ENCODE measurements at places on chromosomes 3 and 15. TPM values are rescaled to one million over a fixed set of nuclear protein-coding genes. Genes with fewer than 3 reads are reported as not detected.

DNA sequence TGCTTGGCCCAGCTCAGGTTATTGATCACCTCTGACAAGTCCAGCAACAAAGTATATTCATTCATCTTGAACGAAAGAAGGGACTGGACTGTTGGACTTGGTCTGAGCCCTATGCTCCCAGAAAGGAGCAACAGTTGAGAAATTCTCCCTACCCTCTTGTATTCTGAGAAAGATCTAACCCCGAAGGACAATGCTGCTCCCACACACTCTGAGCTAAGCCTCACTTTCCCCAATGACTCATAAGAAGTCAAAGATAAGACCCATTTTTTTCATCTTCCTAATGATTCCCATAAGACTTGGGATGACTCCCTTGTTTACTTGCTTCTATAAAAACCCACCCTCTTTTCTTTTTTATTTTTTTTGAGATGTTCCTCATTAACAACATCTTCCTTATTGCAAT is 549.4 kb upstream of the MDFIC2 start:
- DNase-seq: no peak
- no peaks in the 10 kb centered on the region for H3K27me3 ChIP-seq
- H3K4me3 ChIP-seq: no peak overlapping the region
- H3K36me3 ChIP-seq: no peaks in the 10 kb centered on the region

GRCh38 chr3:187247398-187247797 is 44.1 kb downstream of the MASP1 start:
- H3K36me3 ChIP-seq: no peaks in the 10 kb centered on the region
- no peaks in the 10 kb centered on the region for H3K27me3 ChIP-seq
- H3K27ac ChIP-seq: no peak overlapping the region
- no peak for DNase-seq
- no peak overlapping the region for H3K4me3 ChIP-seq

DNA sequence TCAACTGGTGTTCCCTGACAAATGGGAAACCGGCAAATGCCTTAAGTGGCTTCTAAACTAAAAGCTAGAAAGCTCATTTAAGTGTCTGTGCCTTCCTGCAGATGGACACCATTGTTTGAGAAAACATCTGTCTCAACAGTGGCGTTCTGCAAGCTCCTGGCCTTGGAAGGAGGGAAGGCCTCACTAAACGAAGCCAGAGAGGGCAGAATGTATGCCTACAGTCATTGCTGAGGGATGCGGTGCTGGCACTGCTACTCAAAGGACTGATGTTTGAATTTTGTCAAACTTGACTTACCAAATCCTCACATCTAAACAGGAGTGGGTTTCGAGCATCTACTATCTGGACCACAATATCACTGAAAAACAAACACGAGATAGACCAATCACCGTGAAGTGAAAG is 12.2 kb downstream of the LSG1 start:
- peaks cover 64% of the 10 kb centered on the region for H3K36me3 ChIP-seq
- no peak overlapping the region for H3K4me3 ChIP-seq
- no peaks in the 10 kb centered on the region for H3K4me1 ChIP-seq
- no peak for DNase-seq

SLC28A1 gene
- not detected for total RNA-seq

DNA sequence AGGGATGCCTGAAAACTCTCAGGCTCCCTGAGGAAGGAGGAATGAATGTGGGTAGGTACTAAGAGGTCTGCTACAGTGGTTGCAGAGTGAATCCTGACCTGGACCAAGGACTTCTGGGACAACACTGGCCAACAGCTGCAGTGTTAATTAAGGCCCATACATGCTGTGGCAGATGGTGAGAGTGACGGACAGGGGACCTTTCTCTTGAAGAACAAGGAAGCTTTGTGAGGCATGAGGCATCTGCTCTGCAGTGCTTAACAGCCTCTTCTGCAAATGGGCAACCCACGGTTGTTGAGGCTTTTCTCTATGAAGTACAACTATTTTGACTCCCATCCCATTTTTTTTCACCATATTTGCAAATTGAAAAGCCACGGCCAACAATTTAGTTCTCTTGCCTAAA is 26.6 kb upstream of the ACAN start:
- H3K36me3 ChIP-seq: no peaks in the 10 kb centered on the region
- no peaks in the 10 kb centered on the region for H3K27me3 ChIP-seq
- no peak overlapping the region for H3K4me3 ChIP-seq
- no peak overlapping the region for H3K27ac ChIP-seq
- no peaks in the 10 kb centered on the region for H3K4me1 ChIP-seq
- DNase-seq: no peak

SPINK8 gene
- total RNA-seq: not detected

COL6A5 gene
- total RNA-seq: 2.1 TPM

USP4 gene
- 35.1 TPM for total RNA-seq

DNA sequence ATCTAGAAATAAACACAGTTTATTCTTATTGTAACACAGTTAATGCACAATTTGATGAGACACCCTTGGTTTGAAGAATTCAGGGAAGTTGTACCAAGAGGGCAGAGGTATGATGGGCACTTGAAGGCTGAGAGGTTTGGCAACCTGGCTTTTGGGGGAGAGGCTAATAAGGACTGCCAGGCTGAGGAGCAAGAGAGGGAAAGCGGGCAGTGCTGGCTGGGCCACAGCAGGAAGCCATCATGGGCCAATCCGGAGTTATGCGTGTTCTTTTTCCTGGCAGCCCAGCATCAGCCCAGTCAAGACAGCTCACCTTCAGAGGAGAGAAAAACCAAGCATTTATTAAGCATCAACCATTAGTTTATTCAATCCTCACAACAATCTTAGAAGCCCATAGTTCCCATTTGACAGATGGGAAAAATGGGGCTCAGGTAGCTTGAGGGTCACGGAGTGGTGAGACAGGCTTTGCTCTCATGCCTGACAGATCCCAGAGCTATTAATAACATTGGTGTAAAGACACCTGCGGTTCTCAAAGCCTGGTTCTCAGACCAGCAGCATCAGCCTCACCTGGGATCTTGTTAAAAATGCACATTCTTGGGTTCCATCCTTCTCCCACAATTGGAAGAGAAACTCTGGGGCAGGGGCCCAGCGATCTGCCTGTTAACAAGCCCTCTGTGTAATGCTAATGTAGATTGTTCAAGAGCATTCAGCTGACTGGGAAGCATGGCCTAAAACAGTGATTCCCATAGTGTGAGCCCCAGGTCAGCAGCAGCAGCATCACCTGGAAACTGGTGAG is 183.7 kb downstream of the NTRK3 start:
- no peaks in the 10 kb centered on the region for H3K36me3 ChIP-seq
- no peak for DNase-seq
- no peaks in the 10 kb centered on the region for H3K4me1 ChIP-seq
- H3K27me3 ChIP-seq: no peaks in the 10 kb centered on the region
- no peak overlapping the region for H3K4me3 ChIP-seq

DNA sequence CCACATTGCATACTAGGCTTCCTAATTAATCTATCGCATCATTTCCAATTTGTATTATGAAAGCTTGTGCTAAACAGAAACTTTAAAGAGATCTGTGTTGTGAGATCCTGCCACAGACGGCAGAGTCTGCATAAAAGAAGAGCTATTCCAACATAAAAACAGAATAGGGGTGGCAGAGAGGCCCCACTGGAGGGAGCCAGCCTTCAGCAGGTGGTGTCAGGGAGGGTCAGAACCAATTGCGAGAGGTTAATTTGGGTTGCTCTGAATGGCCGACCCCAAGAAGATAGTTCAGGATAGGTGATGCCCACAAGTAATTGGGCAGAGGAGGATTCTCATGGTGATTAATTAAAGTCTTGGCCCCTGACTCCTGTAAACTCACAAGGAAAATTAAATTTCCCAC is 74.8 kb downstream of the DCLK3 start:
- no peak overlapping the region for H3K27ac ChIP-seq
- no peak overlapping the region for H3K4me3 ChIP-seq
- no peaks in the 10 kb centered on the region for H3K4me1 ChIP-seq
- H3K27me3 ChIP-seq: no peaks in the 10 kb centered on the region
- no peak for DNase-seq

KCTD6 gene
- total RNA-seq: 8.3 TPM

PIF1 gene
- total RNA-seq: 0.42 TPM

DNA sequence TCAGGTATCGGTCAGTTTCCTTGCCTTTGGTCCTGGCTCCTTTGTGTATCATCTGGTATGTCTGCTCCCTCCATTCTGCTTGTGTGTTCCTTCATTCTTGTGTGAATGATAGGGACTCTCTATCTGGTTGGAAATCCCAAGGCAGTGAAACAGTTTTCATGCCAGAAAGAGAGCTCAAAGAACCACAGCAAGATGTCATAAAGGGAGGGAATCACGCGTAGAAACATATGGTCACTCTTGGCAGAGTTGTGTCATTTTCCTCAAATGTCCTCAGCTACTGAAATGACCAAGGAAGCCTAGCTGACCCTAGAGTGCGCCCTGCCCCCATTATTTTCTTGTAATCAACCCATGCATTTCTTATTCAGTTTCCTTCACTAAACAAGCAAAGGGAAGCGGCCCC is 48.0 kb downstream of the RASGRP1 start:
- no peaks in the 10 kb centered on the region for H3K4me1 ChIP-seq
- peaks cover 13% of the 10 kb centered on the region for H3K27me3 ChIP-seq
- H3K4me3 ChIP-seq: no peak overlapping the region
- H3K36me3 ChIP-seq: no peaks in the 10 kb centered on the region
- DNase-seq: no peak

DNA sequence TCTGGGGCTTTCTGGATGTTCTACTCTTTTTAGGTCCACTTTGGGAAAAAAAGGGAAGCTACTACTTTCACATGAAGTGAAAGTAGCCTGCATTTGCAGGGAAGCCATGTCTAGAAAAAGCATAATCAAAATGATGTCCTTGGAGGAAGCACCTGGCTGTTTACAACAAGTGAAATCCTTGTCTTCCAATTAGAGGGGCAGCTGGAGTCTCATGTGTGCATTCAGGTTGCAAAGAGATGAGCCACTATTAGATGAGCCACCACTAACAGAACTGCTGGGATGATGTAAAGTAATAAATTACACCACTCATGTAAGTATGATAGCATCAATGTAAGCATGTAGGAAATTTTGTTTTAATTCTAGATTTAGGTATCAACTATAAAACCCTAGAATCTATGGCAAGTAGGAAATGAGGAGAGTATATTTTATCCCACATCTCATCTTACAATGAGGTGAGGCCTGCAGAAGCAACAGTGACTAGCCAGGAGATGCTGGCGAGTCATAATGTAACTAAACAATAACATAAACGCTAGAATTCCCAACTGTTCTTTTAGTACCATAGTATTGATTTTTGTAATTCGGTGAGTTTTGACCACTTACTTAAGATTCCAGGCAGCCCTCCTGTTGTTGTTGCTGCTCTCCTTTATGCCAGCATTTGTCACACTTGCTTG is 75.9 kb downstream of the TMEM108 start:
- no peaks in the 10 kb centered on the region for H3K27me3 ChIP-seq
- H3K4me1 ChIP-seq: no peaks in the 10 kb centered on the region
- no peak overlapping the region for H3K4me3 ChIP-seq
- no peaks in the 10 kb centered on the region for H3K36me3 ChIP-seq
- no peak for DNase-seq
- H3K27ac ChIP-seq: no peak overlapping the region

DNA sequence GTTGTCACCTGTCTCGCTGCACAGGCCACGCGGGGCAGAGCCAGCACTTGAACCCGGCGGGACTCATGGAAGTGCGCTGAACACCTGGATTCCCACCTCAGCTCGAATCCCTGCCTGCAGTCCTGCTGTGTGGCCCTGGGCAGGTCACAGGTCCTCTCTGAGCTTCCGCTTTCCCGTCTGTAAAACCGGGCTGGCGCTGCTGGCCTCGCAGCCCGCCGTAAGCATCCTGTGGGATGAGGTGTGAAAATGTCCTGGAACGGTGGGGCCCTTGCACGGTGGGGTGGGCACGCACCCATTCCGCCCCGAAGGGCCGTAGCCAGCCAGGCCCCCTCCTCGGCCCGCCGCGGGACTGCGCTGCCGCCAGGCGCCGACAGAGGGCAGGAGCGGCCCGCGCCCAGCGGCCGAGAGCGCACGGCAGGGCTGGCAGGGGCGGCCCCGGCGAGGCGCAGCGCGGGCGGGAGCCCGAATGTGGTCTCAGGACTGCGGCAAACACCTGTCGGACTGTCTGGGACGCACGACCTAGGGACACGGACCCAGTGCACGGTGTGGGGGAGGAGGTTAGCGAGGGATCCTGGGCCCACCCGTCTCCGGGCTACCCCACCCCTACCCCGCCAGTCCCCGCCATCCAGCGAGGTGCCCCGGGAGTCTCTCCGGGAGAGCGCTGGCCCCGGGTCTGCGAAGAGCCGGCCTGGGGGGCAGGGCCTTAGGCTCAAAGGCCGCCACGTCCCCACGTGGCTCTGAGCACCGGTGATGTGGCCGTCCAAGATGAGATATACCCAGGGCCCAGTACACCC is 40.4 kb downstream of the DNAJB8 start:
- peaks cover 9% of the 10 kb centered on the region for H3K4me1 ChIP-seq
- no peak overlapping the region for H3K27ac ChIP-seq
- H3K4me3 ChIP-seq: peak overlapping the region; percentile 35
- no peaks in the 10 kb centered on the region for H3K36me3 ChIP-seq
- peaks cover 37% of the 10 kb centered on the region for H3K27me3 ChIP-seq

DNA sequence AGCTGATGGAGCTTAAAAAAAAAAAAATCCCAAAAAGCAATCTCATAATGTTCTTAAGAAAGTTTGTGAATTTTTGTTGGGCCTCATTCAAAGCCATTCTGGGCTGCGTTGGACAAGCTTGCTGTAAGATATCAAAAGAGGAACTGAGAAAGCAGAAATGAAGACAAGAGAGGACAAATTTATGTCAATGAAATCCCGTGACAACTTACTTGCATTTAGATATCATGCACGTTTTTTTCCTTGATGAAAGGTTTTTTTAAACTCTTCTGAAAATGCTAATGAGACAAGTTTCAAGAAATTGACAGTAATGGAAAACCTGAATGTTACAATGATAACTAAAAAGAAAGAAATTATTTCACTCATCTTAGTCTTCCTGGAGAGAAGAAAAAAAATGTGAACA is 662.9 kb downstream of the SQOR start:
- no peak overlapping the region for H3K27ac ChIP-seq
- no peaks in the 10 kb centered on the region for H3K4me1 ChIP-seq
- no peak overlapping the region for H3K4me3 ChIP-seq
- no peak for DNase-seq
- no peaks in the 10 kb centered on the region for H3K36me3 ChIP-seq

HHATL gene
- not detected for total RNA-seq

TEX55 gene
- total RNA-seq: not detected

TEX9 gene
- 16.6 TPM for total RNA-seq

DNA sequence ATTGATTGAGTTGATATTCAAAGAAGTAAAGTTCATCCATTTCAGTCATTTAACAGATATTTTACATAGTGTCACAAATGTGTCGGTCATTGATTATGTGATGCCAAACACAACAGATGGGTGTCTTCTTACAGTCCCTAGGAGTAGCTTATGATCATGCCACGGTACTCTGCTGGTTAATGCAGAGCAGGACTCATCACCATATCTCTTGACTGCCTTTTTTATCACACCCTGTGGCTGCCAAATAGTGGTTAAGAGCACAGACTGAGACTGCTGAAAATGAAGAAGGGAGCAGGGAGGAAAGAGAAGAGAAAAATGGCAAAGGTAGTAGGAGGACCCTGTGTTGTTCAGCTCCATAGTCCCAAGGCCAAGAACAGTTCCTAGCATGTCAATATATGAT is 12.8 kb upstream of the TIMMDC1 start:
- H3K4me3 ChIP-seq: no peak overlapping the region
- H3K36me3 ChIP-seq: peaks cover 69% of the 10 kb centered on the region
- no peak overlapping the region for H3K27ac ChIP-seq
- no peaks in the 10 kb centered on the region for H3K27me3 ChIP-seq
- H3K4me1 ChIP-seq: no peaks in the 10 kb centered on the region

FAM3D gene
- total RNA-seq: 4.0 TPM
